Posterior cingulate gyrus (tissue), 11 donors: ENCODE measurements at places on chromosomes 6 and 20.

DNA sequence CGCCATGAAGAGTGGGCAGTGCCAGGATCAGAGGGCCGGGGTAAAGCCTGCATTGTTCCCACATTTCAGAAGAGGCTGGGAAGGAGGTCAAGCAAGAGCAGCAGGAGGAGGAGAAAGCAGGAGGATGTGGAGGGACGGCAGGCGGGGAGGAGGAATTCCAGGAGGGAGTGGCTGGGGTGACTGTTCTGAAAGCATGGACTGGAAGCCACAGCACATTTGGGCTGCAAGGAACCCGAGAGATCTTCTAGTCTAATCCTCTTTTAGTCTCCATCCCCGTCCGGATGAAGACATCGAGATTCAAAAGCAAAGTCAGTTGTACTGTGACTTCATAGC, 76.9 kb downstream of the FAM50B start:
- DNase-seq = no peak

- DNase-seq = peak; percentile 53
Measured at GRCh38 chr6:1381481-1382330, 7.7 kb upstream of the FOXF2 start.

- DNase-seq = no peak
Measured at GRCh38 chr6:108690326-108691049, 129.8 kb downstream of the FOXO3 start.

- DNase-seq = no peak
Measured at GRCh38 chr6:455006-455585, 63.5 kb downstream of the IRF4 start.

DNA sequence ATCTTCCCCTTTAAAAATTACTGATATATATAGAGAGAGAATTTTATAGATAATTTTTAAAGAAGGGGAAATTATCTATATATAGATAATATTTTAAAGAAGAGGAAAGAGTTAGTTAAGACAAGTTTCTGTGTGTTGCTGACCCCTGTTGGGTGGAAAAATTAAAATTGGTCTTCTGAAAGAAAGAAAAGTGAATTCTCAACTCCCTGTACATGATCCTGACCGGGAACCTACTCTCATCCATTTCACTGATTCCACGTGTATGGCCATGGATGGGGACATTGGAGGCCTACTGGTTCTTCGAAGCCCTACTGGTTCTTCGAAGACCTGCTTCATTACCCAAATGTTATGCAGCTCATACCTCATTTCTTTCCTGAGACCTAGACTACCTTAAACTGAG, 53.0 kb upstream of the TCF21 start:
- DNase-seq = no peak

DNA sequence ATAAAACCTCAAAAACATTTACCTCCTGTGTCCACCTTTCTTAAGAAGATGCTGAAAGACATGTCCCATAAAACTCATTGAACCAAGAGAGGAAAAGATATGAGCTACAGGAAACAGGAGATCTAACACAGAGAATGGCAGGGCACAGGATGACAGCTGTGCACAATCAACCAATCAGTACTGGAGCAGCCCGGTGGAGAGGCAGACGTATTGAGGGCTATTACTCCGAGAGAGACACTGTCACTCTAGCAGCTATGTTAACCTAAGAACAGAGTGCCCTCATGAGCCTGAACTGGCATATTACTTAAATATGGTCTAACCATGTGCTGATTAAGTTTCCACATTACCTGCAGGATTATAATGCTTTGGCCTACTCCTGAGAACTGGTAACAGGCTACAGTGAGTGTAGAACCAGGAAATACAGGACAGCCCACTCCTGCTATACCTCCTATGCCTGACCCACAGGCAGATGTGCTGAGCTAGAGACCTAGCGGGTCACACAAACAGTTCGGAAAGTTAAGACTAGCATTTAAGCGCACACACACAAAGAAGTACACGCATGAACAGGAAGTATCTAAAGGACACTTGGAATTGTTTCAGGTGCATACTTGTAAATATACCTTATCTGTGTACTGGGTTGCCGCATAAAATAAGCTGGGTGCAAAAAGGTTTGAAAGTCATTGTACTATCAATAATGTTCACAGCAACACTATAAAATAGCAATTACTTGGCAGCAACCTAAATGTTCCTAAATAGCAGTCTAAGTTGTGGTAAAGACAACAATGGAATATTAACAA, 199.3 kb upstream of the SHLD1 start:
- no peak for DNase-seq

DNA sequence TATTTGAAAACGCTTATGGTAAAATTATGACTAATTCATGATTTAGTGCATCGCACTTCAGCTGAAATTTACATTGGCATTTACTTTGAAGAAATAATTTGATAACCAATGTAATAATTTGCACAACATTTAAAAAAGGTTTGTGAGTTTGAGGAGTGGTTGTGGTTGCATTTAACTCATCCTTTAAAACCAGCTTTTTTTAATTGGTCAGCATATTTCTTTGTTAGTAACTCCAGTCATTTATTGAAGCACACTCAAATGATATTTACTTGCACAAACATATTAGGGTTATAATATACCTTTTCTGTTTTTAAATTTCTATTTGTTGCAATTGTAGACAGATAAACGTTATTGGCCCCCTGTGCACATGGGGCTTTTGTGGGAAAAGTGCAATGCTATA, 78.1 kb upstream of the AHI1 start:
- DNase-seq = no peak

GRCh38 chr20:61757-62156, 25.7 kb upstream of the DEFB125 start:
- no peak for DNase-seq

- no peak for DNase-seq
Measured at GRCh38 chr6:109457562-109457996, 2.0 kb upstream of the MICAL1 start.

DNA sequence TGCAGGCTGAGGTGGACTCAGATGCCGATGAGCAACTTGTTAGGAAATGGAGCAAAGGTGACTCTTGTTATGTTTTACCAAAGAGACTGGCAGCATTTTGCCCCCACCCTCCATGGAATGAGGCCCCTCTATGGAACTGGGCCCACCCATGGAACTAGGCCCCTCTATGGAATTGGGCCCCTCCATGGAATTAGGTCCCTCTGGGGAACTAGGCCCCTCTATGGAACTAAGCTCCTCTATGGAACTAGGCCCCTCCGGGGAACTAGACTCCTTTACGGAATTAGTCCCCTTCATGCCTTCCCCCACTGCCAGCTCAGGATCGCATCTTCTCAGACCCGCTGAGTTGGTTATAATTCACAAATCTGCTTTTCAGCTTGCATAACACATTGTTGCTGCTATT, 144.9 kb downstream of the THBS2 start:
- DNase-seq = no peak

DNA sequence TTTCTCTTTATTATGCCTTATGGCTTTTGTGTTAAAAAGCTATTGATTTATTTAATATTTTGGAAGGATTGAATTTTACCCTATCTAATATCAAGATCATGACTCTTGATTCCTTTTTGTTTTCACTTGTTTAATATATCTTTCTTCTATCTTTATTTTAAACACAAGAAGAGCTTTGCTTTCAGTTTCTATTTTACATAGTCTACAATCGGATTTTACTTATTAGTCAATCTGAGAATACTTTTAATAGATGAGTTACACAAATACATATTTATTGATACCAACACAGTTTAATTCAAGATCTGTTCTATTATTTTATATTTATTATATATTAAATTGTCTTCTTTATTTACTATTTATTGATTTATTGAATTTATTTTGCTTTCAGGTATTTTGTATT, 218.8 kb downstream of the ESR1 start:
- DNase-seq = no peak
